Kidney epithelial cell (primary cell): ENCODE measurements at places on chromosomes 5 and 9. TPM values are rescaled to one million over a fixed set of nuclear protein-coding genes. Genes with fewer than 3 reads are reported as not detected.

DNA sequence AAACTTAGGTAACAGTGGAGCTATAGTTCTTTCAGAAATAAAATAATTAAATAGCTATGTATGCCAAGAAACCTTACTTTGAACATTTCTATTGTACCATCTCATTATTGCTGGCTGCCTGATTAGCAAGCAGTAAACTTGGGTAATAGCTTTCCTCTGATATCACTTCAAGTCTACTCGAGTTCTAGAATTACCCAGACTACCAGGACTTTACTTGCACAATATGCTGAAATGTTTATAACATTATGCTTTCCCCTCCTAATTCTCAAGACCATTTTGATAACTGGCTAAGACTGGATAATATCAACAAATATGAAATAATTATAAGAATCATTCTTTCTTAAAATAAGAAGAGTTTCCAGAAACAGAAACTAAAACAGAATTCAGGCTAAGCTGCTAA lies 512.6 kb downstream of the RAB3C start:
- DNase-seq, result no peak

DNA sequence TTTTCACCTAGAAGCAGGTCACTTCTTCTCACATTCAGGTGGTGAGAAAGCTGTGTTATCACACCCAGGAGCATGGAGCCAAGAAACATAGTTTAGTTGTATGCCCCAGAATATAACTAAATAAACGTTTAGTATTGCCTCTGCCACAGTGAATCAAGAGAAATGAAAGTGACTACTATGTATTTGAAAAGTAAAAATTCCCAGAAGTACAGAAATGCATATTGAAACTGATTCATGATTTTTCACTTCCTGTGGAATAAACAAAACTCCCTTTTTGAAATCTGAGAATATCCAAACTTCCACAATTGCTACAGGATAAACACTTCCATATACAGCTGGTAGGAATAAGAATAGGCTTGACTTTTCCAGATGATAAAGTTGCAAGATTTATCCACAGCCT lies 15.3 kb upstream of the NINJ1 start:
- no peak for DNase-seq

GRCh38 chr5:135481387-135481786 lies 29.2 kb upstream of the TIFAB start:
- no peak for DNase-seq

DNA sequence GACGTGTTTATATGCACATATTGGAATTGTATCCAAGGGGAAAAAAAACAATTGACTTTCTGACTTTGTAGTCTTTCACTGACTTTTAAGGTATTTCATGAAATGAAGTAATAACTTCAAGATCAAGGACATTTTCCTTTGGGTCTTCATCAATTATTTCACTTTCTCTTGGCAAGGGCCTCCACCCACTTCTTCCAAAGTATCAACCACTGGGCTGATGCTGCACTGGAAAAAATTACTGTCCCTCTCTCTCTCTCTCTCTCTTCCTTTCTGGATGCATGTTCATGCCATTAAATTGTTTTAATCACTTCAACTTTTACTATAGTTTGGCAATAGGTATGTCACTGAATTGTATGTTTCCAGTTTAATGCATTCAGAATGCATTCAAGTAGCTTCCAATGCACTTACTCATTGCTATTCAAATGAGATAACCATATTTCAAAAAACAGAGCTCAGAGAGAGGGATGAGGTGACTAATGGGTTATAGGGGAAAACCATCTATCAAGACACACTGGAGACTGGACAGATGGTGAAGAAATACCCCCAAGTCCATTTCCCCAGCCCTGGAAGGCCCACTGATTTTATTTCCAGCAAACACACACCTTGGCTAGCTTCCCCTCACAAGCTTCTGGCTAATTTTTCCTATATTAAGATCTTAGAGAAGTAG lies 585.3 kb downstream of the EBF1 start:
- no peak for DNase-seq

DNA sequence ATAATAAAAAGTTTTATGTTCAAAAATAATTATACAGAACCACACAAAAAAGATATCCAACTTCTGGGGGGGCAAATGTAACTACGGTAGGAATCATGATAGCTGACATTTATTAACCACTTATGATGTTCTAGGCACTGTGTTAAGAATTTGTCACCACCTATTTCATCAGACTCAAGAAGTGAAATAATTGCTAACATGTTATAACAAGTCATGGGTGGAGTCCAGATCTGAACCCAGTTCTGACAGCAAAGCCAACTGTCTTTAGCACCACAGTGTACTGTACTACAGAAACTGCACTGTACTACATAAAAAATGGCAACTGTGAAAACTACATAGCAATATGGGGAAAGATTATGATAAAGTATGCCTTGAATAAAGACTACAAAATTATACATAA lies 3.0 kb upstream of the SAP30L start:
- DNase-seq, result no peak

The MCTP1 gene
- 12.7 and 12.9 TPM in 2 replicates for total RNA-seq

The CLIC3 gene
- 0.75 TPM in 1 of 2 replicates, not detected in the other for total RNA-seq

The PCDHA1 gene
- total RNA-seq, result not detected in 2 replicates

The TRPM3 gene
- total RNA-seq, result 0.07 TPM in 1 of 2 replicates, not detected in the other
